ENCODE measurements at places on chromosomes 1 and 21.

DNA sequence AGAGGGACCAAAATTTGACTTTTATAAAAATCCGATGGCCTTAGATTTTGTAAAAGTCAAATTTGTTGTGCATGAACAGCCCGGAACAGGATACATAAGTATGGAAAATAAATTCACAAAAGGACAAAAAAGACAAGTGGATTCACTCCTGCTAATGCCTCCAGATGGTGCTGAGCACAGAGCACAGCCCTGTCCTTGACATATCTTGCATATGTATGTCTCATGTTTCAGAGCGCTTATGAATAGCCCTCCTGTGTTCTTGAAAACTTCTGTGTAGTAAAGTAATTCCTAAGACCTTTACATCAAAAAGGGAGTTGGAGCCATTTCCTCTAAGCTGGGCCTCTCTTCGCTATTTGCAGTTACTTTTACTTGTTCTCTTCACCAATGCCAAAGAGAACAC, 110.7 kb upstream of the RAB3GAP2 start:
- no peak for DNase-seq

- DNase-seq, result no peak
Observed at GRCh38 chr1:111145542-111145941, 5.5 kb downstream of the CEPT1 start.

DNA sequence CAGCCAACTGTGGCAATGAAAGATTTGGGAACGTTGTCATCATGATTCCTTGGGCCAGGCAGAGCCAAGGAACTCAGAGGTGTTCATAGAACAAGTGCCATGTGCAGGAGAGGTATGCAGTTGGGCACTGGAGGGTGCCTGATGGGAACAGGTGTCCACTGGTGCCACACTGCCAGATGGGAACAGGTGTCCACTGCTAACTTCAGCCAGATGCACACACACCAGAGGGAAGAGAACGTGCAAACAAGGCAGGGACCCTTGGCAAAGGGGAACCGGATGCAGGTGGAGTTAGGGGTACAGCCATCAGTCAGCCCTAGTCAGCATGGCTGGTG, 13.5 kb downstream of the OLFML2B start:
- DNase-seq, result no peak

- DNase-seq, result no peak
Observed at GRCh38 chr1:219438386-219438785, 174.5 kb downstream of the ZC3H11B start.

- no peak for DNase-seq
Observed at GRCh38 chr1:35807614-35808449, at the start of gene AGO4. Gene AGO4 (plus strand): TSS chr1:35808016. CDS start chr1:35808417, 401 bp downstream.

GRCh38 chr1:29452463-29453230, 216.3 kb downstream of the PTPRU start:
- no peak for DNase-seq

DNA sequence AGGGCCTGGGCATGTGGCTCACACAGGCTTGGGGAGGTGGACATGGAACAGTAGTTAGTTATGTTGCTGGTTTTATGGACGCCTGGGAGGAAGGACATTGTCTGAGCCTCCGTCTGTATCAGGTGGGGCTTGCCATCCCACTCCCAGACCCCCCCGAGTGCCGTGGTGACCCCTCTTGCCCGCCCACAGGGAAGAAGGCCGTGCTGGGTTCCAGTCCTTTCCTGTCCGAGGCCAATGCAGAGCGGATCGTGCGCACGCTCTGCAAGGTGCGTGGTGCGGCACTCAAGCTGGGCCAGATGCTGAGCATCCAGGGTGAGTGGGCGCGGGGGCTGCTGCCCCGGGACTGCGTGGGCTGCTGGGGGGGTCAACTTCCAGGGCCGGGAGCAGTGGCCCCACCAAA, 41.7 kb downstream of the COQ8A start:
- DNase-seq, result no peak

Data from NCI-H748 treated with DMSO at 0.1 percent for 48 hours (cell line).